ENCODE measurements at places on chromosomes 1 and 21. TPM values are rescaled to one million over a fixed set of nuclear protein-coding genes. Genes with fewer than 3 reads are reported as not detected.

DNA sequence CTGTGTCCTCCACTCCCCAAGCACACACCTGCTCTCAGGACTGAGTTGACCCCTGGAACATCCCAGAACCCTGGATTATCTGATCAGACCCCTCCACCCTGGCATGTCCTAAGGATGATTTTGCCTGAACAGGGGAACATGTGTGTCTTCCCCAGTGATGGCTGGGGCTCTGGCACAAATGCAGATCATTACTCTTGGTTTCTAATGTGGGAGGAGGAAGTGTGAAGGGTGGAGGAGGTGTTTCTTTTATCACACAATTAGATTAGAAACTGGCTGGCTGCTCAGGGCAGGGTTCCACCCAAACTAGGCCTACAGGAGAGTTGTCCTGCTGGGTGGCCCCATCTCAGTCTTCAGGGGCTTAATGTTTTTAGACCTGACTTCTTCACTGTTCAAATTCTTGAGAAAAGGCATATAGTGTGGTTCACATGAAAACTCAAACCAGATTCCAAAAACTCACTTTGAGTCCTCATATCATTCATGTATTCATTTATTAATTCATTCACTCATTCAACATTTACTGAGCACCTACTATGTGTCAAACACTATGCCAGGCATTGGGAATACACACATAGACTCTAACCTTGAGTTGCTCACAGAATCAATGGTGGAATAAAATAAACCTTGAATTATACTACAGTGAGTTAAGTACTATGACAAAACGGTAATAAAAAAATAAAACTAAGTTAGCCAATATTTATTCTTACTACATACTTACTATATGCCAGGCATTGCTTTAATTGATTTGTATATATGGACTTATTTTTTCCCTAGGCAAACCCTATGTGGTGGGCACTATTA, 221.8 kb upstream of the JUN start:
- no peak for DNase-seq

GRCh38 chr21:16241016-16241415, 511.2 kb downstream of the USP25 start:
- no peak for DNase-seq

The SPRR1A gene
- total RNA-seq: not detected

The SLC2A5 gene
- total RNA-seq: 12.6 TPM

The ETNK2 gene
- total RNA-seq: 0.32 TPM

GRCh38 chr1:90558754-90559378, 158.2 kb downstream of the BARHL2 start:
- DNase-seq: peak; percentile 28

The RUNX3 gene
- total RNA-seq: not detected

The LCE2A gene
- total RNA-seq: not detected

The OLIG1 gene
- total RNA-seq: not detected

The PPT1 gene
- 46.4 TPM for total RNA-seq

DNA sequence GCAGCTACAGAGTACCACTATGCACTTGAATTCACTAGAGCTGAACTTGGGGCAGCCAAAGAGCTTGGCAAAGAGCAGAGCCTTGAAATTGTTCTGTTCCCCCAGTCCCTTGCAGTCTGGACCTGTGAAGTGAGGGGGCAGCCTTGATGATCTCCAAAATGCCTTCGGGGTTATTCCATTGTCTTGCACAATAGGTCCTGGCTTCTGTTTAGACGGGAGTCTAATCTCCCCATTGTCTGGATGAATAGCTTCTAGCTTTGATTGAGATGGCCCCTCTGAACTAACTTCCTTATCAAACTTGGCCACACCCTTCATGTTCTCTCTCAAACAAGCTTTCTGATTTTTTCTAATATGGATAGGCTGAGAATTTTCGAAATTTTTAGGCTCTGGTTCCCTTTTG, 72.6 kb downstream of the PGM1 start:
- DNase-seq: no peak

GRCh38 chr1:30838996-30839395, 69.6 kb downstream of the SDC3 start:
- DNase-seq: no peak

The CRP gene
- not detected for total RNA-seq

- DNase-seq: no peak
Observed at GRCh38 chr21:34922479-34922878, 126.6 kb downstream of the RUNX1 start.

GRCh38 chr1:218415726-218416125, 70.6 kb downstream of the TGFB2 start:
- no peak for DNase-seq

- no peak for DNase-seq
Observed at GRCh38 chr1:34330061-34330460, 153.4 kb downstream of the C1orf94 start.

GRCh38 chr1:1208713-1209433, 2.5 kb upstream of the TNFRSF18 start:
- DNase-seq: no peak

The DNASE2B gene
- total RNA-seq: not detected

GRCh38 chr1:29414086-29414485, 177.8 kb downstream of the PTPRU start:
- DNase-seq: no peak

- no peak for DNase-seq
Observed at GRCh38 chr1:26986658-26987057, 6.8 kb upstream of the TRNP1 start.

The GJA8 gene
- not detected for total RNA-seq

DNA sequence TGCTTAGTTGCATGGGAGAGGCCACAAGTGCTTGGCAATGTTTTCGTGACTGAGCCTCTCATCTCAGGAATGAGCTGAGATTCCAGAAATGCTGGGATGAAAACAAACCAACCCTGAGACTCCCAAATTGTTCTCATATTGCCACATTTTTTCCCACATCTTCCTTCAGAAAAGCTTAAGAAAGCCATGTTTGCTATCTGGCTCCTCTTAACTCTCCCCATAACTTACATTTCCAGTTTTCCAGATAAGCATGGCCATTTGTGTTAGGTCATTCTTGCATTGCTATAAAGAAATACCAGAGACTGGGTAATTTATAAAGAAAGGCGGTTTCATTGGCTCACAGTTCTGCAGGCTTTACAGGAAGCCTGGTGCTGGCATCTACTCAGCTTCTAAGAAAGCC, 17.2 kb downstream of the DSCAM start:
- DNase-seq: no peak

The ZSCAN20 gene
- 5.8 TPM for total RNA-seq

- DNase-seq: no peak
Observed at GRCh38 chr1:242056988-242057744, 58.3 kb upstream of the MAP1LC3C start.

- DNase-seq: no peak
Observed at GRCh38 chr1:62282909-62283755, 36.1 kb downstream of the KANK4 start.

DNA sequence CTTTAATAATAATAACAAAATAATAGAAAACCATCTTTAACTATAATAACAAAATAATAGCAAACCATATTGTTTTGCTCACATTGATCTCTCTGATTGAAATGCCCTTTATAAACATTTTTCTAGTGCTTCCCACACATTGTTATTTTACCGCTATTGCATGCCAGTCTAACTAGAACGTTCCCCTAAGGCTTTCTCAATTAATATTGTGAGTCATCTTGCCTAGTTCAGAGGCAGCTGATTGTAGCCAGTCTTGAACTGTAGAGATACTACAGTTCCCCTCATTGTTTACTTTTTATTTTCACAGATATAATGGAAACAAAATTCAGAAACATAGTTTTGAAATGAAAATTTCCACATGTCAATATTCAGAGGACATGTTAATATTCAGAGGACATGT, 192.3 kb upstream of the ADGRL4 start:
- peak; percentile 50 for DNase-seq

The HFM1 gene
- total RNA-seq: not detected

- DNase-seq: no peak
Observed at GRCh38 chr1:22217811-22218460, 75.0 kb upstream of the WNT4 start.

DNA sequence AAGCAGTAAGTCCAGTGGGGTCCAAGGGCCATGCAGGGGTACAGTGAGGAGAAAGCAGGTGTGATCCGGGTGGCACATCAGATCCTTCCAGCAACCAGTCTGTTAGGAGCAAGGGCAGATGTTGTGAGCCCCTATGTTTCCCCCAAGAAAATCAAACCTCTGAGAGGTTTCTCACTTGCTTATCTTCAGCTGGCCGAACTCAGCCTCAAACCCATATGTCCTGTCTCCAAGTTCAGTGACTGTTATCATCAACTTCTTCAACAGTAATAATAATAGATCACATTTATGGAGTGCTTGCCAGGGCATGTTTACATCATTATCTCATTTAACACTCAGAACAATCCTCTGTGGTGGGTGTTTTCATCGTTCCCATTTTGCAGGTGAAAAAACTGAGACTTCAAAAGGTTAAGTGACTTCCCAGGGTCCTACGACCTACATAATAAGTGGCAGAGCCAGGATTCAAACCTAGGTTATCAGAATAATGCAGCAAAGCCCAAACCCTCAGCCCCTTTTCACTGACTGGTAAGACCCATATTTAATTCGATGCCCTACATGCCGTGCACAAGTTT, 3.3 kb downstream of the CAPN2 start:
- DNase-seq: no peak

GRCh38 chr1:33468967-33469366, 3.5 kb upstream of the ZSCAN20 start:
- no peak for DNase-seq

Data from myocyte (in vitro differentiated cells).